IMR-90 (cell line): ENCODE measurements at places on chromosomes 5 and 9. TPM values are rescaled to one million over a fixed set of nuclear protein-coding genes. Genes with fewer than 3 reads are reported as not detected.

Gene ARHGEF37
- 0.28 and 0.54 TPM in 2 replicates for total RNA-seq

Gene HEMGN
- not detected in 2 replicates for total RNA-seq

GRCh38 chr5:64775291-64775690 is 6.6 kb downstream of the CWC27 start:
- DNase-seq, result no peak

DNA sequence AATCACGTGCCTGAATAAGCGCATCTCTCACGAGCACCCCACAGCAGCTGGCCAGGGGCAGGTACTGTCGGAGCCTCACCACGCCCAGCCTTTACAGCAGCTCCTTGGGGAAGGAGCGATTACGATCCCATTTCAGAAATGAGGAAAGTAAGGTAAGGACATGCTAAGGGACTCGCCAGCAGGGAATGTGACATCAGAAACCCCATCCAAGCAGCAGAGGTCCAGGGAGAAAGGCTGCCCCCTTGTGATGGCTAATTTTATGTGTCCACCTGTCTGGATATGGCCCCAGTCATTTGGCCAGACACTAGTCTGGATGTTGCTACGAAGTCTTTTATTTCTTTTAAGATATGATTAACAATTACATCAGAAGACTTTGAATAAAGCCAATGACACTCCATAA is 77.3 kb downstream of the UBE2QL1 start:
- DNase-seq, result peak; percentile 1

DNA sequence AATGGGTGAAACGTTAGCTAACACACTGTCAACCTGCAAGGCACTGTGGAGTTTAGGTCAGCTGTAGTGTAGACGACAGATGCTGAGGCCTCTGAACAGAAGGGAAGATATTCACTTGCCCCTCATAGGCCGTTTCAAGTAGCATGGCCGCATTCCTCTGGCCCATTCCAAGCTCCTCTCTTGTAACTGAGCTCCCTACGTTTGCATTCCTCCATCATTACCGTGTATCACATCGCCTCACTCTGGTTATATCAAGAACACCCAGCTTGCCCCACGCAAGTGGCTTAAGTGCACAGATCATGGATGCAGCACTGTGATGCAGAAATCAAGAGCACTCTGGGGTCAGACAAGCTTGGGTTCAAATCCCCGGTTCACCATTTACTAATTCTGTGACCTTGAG is 43.3 kb downstream of the PRELID2 start:
- DNase-seq, result no peak

DNA sequence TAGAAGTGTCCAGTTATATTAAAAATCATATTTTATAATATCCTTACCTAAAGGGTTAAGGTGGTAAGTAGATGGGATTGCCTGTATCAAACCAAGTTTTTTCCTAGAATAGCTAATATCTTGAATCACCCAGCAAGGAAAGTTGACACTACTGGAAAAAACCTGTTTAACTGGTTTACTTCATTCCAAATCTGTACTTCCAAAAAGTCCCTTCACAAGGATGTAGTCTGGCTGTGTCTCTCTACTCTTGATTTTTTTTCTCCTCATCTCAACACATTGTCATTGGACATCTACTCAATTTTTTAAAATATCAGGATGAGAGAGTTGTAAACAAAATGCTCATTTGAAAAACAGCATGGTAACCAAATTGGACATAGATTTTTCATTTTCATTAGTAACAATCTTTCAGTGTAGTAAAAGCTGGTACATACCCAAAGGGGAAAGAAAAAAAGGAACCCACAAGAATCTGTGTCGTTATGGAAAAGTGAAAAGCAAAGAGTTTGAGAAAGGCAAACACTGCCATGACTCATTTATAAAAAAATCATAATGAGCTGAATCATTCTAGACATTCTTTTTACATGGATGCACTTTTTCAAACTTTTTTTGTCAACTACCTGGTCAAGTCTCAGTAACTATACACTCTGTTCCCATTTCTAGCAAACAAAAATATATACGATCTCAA is 173.5 kb downstream of the GLIS3 start:
- peak; percentile 80 for DNase-seq

DNA sequence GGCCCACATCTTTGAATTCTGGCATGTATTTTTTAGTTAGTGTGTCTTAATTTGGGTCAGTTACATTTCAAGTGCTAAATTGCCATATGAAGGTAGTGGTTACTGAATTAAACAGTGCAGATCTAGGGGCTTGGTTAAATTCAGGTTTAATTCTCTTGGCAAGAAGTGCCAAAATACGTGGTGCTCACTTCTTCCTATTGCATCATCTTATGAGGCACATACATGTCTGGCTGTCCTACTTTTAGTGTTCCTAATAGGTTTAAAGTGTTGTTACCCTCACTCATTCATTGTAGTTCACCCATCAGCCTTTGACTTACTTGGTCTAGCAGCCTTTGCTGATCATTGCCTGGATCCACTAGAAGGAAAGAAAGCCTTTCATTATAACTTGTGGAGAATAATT is 59.5 kb downstream of the RPS6 start:
- DNase-seq, result no peak

GRCh38 chr5:79318935-79319614 is 83.1 kb downstream of the JMY start:
- DNase-seq, result peak; percentile 99
